Myometrial cell (primary cell): ENCODE measurements at places on chromosomes 4 and X. TPM values are rescaled to one million over a fixed set of nuclear protein-coding genes. Genes with fewer than 3 reads are reported as not detected.

SRPX2 gene
- total RNA-seq: 61.3 and 65.2 TPM in 2 replicates

ANAPC4 gene
- total RNA-seq: 14.7 and 32.1 TPM in 2 replicates

SPATA18 gene
- 9.4 and 12.7 TPM in 2 replicates for total RNA-seq

CCSER1 gene
- total RNA-seq: not detected in 2 replicates

ARHGAP36 gene
- not detected in 2 replicates for total RNA-seq

CTAG1B gene
- total RNA-seq: not detected in 2 replicates

SAGE1 gene
- total RNA-seq: not detected in 2 replicates

SLC6A14 gene
- not detected in 2 replicates for total RNA-seq

MAGED4B gene
- total RNA-seq: 87.9 and 112 TPM in 2 replicates

UGT2B17 gene
- total RNA-seq: not detected in 2 replicates

FAM149A gene
- 0.86 and 3.7 TPM in 2 replicates for total RNA-seq

PCDH7 gene
- total RNA-seq: 55.3 and 55.4 TPM in 2 replicates

CXCL13 gene
- not detected in 2 replicates for total RNA-seq

FATE1 gene
- total RNA-seq: not detected in 2 replicates

STBD1 gene
- total RNA-seq: 3.7 and 4.3 TPM in 2 replicates

CD38 gene
- not detected in 2 replicates for total RNA-seq

SH2D1A gene
- not detected in 2 replicates for total RNA-seq

PPBP gene
- not detected in 2 replicates for total RNA-seq

PLAC8 gene
- 2.5 and 2.6 TPM in 2 replicates for total RNA-seq

SPANXD gene
- not detected in 2 replicates for total RNA-seq

TSPAN7 gene
- not detected in 2 replicates for total RNA-seq

FAM236C gene
- not detected in 2 replicates for total RNA-seq

F9 gene
- not detected in 2 replicates for total RNA-seq

UNC5C gene
- total RNA-seq: under 0.01 and 0.58 TPM in 2 replicates
